T follicular helper cell (primary cell): ENCODE measurements at places on chromosomes 1 and 21.

DNA sequence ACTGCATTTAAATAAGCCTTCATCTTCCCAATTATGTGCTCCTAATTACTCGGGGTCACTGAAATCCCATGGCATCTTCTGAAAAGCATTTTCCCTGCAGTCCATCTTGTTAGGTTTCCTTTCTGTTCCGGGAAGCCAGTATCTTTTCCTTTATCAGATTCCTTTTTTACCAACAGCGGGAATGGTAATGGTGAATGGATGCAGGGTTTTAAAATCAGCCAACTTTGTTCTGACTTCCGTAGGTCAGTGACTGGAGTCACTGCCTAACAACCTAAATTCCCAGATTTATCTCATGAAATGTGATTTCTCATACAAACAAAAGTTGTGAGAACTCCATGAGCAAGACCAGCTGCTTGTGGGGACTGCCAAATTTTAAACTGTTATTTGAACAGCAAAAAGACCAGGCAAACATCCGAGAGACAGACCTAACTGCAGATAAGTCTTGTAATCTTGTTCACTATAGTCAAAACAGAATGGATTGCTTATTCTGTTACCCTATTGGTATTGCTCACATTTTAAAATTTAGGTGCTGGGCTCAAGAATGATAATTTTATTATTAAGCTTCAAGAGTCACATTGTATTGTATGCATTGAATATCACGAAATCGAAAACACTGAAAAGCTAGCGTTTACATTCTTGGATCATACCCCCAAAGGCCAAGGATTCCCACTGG is 1.2 kb upstream of the RWDD3 start:
- DNase-seq = no peak

GRCh38 chr1:23422941-23423340 is 1.6 kb downstream of the TCEA3 start:
- DNase-seq = no peak

DNA sequence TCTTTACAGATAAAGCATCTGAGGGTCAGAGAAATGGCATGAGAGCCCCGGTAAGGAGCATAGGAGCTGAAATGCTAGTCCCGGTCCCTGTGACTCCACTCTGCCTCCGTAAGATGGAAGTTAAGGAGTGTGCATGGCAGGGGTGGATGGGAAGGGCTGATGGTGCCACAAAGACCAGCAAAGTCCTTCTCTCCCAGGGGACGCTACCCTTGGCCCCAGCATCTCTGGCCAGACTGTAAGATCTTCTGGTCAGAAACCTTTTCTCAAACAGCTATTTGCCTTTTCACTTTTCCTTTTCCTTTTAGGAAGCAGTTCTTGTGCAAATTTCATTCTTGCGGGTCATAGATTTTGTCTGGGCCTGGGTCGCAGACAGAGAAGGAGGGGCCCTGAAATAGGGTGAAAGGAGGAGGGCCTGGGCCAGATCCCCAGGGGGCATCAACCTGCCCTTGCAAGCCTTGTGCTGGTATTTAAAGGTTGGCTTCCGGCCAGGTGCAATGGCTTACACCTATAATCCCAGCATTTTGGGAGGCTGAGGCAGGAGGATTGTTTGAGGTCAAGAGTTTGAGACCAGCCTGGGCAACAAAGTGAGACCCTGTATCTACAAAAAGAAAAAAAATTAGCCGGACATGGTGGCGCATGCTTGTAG is 14.4 kb upstream of the EPS8L3 start:
- DNase-seq = no peak

- no peak for DNase-seq
Observed at GRCh38 chr1:189607477-189608096, 870.1 kb downstream of the BRINP3 start.

- DNase-seq = no peak
Observed at GRCh38 chr1:7265771-7266371, 480.6 kb downstream of the CAMTA1 start.
